SK-N-SH treated with all-trans-retinoic acid at 6 μM for 48 hours (cell line): ENCODE measurements at places on chromosomes 11 and 22.
A peak's percentile ranks its signal among the peaks of the same experiment; 100 is the strongest.

GRCh38 chr11:73172992-73173656, 31.0 kb upstream of the FCHSD2 start:
- ATAC-seq = no peak

DNA sequence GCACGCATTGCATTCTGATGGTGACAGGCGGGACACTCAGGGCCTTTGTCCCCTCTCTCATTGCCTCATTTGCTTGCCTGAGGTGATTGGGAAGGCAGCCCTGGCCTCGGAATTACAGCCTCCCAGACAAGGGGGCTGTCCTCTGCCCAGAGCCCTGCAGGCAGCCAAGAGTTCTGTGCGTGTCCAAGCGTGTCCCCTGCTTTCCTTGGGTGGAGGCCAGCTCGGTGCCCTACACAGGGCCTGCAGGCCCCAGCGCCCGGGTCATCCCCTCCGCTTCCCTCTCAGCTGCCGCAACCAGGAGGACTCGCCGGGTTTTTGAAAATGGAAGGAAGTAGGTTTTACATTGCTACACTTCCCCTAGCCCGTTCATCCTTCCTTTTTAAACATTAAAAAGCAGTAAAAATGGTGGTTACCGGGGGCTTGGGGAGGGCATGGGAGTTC, 1.9 kb downstream of the GRAMD4 start:
- ATAC-seq = peak; percentile 31; the same call in 1 of the 3 replicates

DNA sequence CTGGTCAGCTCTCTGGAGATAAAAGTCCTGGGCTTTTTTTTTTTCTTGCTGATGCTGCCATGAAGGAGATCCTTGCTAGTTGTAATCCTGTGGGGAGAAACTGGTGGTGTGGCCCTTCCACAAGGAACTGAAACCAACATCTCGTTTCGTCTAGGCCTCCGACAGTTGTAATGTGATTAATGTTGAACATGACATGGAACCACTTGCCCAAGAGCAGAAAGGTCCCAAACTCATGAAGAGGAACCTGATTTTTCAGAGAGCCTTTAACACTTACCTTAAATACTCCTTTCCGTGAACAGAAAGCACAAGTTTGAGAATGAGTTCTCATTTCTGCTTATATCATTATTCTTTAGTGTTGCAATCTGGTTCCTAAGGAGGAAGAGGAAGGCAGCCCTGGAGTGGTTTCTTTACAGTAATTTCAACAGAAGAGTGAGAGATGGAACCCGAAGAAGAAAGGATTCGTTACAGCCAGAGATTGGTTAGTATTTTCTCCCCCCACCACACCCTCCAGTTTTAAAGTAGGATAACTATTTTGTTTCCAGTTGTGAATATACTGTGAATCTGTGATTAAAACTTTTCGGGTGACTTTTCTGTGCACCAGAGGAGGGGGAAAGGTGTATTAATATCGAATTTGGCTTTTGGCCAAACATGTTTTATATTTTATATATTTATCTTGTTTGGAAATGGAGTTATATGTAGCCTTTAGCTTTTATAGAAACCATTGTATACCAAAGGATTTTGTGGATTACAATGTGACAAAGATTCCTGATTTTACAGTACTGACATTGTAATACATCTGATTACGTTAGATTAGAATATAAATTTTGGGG, 2.0 kb downstream of the KDM2A start:
- peak; percentile 15 for ATAC-seq

DNA sequence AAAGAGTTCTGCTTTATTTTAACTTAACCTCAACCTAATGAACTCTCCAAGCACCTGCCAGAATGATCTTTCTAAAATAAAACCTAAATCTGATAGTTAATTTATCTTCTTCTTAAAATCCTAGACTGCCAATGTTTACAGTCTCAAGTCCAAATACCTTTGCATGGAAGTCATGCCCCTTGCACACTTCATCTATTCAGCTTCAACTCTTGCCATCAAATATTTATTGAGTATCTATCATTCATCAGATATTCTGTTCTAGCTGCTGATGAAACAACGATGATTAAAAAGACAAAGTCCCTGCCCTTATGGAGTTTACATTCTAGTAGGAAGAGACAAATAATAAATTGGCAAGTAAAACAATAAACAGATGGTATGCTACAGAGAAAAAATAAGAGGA, 101.7 kb downstream of the APOL5 start:
- ATAC-seq = no peak

DNA sequence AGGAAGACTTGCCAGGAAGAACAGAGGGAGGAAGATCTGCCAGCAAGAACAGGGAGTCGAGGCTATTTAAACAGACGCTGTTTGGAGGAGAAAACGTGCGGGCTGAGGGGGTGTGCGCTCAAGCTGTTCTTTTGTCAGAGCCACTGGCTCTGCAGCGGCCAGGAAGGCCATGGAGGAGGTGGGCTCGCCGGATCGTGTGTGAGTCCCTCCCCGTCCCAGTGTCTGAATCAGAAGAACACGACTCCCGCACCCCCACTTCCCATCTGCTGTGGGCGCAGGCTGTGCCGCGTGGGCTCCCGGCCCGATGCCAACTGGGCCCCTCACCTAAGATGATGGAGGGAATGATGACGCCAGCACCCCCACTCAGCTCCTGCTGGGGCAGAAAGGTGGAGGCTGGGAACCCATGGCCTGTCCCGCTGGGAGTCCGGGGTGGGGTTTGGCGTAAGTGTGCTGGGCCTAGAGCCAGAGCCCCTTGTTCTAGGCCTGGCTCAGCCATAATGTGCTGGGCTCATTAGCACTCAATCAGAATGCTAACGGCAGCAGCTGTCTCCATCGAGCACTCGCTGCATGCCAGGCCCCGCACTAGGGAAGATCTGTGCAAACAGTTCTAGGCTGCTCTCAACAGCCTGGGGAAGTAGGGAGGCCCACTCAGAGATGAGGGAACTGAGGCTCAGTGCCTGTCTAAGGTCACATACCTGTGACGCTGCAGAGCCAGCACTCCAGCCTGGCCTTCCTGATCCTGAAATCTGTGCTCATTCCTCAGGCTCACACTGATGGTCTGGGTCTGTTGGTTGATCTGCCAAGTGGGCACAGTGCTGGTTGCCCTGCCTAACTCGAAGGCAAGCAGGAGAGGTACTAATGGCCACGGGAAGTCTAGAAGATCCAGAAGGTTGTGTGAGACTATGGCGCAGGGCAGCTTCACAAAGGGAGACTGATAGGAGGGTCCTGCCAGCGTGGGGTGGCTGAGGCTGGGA, 11.5 kb downstream of the NPTXR start:
- ATAC-seq = no peak

DNA sequence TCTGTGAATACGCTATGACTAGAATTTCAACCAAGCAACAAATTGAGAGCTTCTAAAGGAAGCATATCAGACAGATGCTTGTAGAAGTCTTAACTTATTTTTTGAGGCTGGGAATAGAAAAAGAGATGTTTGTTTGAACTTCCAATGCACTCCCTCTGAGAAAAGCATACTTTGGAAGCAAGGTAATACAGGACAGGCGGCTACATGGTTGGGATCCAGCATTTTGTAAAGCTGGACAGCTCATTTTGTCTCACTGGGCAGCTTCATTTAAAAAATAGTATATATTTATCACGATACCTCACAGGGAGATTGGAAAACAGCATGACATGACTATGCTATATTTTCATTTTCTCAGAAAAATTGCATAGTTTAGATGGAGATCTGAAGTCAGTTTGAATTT, 821.3 kb upstream of the API5 start:
- no peak for ATAC-seq

DNA sequence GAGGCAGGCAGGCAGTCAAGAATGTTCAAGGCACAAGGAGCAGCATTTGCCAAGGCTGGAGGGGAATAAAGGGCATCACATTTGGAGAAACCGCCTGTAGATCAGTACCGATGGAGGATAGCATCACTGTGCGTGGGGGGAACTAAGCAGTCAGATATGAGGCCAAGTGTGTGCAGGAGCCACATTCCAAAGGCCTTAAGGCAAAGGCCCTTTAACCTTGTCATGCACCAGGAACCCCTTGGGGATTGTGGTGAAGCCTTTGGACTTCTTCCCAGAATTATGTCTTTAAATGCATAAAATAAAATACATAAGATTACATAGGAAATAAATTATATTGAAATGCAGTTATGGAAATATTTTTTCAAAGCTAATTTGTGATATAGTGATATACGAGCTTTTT, 532.1 kb downstream of the BUD13 start:
- no peak for ATAC-seq

DNA sequence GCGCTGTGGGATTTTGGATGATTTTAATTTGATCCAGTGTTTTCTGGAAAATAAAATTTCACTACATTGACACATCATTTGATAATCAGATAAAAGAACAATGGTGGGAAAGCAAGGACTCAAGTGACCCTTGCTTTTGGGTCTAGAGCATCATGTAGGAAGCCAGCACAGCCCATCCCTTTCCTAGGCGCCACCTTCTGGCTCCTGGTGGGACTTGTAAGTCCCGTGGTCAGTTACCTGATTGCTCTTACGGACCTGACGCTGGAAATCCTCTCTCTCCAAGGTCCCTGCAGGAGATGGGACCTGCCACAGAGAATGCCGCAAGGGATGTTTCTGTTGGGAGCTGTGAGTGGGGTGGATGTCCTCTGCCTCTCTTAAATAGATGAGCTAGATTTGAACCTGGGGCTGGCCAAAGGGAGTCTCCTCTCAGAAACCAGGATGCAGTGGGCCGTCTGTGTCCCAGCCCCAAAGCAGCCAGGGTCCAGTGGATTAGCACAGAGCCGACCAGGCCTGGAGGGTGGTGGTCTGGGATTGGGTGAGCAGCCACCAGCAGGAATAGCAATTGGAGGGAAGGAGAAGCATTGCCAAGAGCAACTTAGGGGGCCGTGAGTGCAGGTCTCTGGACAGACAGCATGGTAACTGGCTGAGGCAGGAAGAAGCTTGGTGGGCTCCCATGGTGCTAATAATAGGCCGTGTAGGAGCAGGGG, 21.7 kb downstream of the TIMP3 start:
- ATAC-seq = peak; percentile 62; the same call in 2 of the 3 replicates

- peak; percentile 53 for ATAC-seq
These were observed 45.6 kb downstream of the DENND5A start for GRCh38 chr11:9219572-9219971.

GRCh38 chr11:24234822-24235508, 261.9 kb upstream of the LUZP2 start:
- peak; percentile 67 for ATAC-seq
